ENCODE measurements at places on chromosomes 1 and 21.

- DNase-seq = no peak
These were observed 102.8 kb downstream of the DNM3 start for GRCh38 chr1:171943973-171944561.

DNA sequence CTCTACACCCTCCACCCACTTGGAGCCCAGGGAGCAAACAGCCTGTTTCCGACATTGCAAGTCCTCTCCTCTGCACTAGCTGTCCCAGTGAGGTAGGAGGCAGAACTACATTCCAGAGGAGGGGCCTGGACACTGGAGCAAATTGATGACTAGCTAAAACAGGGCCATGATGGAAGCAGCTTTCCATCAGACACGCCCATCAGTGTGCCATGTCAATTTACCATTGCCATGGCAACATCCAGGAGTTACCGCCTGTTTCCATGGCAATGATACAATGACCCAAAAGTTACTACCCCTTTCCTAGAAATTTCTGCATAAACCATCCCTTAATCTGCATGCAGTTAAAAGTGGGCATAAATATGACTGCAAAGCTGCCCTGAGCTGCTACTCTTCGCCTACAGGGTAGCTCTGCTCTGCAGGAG, 647.1 kb downstream of the PTPRU start:
- no peak for DNase-seq

- DNase-seq = no peak
These were observed 17.5 kb downstream of the SLC19A1 start for GRCh38 chr21:45524756-45525152.

GRCh38 chr1:12415038-12415466, 185.2 kb downstream of the VPS13D start:
- DNase-seq = no peak

- DNase-seq = no peak
These were observed 519.6 kb upstream of the DEPDC1 start for GRCh38 chr1:69016468-69016867.

DNA sequence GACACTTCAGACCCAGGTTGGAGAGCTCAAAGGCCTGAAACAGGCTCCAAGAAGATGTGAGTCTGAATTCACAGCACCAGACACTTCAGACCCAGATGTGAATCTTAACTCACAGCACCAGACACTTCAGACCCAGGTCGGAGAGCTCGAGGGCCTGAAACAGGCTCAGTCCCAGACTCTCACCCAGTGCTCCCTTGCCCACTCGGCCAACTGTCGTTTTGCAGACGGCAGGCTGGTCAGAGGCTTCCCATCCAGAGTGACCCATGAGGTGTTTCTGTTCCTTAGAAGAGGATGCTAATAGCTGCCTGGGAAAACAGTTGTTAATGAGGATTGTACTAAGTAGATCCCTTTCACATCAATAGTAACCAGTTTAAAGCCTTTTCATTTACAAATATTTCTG, 88.4 kb downstream of the ADARB1 start:
- DNase-seq = no peak

DNA sequence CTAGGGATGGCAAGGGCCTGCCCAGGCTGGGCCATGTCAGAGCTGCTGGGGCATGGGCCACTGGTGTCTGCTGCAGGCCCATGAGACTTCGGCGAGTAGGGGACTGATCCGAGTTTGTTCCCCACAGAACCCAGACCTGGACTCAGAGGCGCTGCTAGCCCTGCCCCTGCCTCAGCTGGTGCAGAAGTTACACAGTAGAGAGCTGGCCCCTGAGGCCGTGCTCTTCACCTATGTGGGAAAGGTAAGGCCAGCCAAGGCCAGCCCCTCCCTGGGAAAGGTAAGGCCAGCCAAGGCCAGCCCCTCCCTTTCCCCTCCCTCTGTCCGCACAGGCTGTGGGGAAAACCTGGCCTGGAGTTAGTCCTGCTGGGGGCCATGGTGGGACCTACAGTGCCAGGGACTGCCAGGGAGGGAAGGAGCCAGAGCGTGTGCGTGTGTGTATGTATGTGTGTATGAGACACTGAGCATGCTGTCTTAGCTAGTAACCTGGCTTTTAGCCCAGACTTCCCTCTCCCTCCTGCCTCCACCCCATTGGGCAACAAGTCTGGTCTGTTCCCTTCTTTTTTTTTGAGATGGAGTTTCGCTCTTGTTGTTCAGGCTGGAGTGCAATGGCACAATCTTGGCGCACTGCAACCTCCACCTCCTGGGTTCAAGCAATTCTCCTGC, 8.0 kb downstream of the FAAH start:
- peak; percentile 44 for DNase-seq

DNA sequence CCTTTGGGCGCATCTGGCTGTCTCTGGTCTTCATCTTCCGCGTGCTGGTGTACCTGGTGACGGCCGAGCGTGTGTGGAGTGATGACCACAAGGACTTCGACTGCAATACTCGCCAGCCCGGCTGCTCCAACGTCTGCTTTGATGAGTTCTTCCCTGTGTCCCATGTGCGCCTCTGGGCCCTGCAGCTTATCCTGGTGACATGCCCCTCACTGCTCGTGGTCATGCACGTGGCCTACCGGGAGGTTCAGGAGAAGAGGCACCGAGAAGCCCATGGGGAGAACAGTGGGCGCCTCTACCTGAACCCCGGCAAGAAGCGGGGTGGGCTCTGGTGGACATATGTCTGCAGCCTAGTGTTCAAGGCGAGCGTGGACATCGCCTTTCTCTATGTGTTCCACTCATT, 2.2 kb upstream of the GJB4 start:
- DNase-seq = no peak

- DNase-seq = peak; percentile 71
These were observed 86.1 kb downstream of the FASLG start for GRCh38 chr1:172745014-172745413.

GRCh38 chr1:47849591-47850261, 147.5 kb downstream of the TRABD2B start:
- DNase-seq = no peak

GRCh38 chr1:159187647-159188374, 16.4 kb downstream of the CADM3 start:
- no peak for DNase-seq

GRCh38 chr1:44361478-44361877, 6.4 kb upstream of the ERI3 start:
- no peak for DNase-seq

DNA sequence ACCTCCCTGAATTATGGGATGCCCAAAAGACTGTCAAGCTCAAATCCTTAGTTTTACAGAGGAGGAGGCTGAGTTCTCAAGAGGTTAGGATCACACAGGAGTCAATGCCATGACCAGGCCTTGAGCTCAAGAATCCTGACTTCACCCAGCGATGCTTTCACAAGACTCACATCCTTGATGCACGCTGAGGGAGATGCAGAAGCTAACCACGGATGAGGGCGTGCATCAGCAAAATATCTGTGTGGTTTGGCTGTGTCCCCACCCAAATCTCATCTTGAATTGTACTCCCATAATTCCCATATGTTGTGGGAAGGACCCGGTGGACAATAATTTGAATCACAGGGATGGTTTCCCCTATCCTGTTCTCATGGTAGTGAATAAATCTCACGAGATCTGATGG, 133.2 kb downstream of the KCNJ6 start:
- no peak for DNase-seq

- DNase-seq = no peak
These were observed 150.8 kb upstream of the PTGFR start for GRCh38 chr1:78340006-78340405.

- DNase-seq = no peak
These were observed 16.3 kb downstream of the CRB1 start for GRCh38 chr1:197284325-197284724.

DNA sequence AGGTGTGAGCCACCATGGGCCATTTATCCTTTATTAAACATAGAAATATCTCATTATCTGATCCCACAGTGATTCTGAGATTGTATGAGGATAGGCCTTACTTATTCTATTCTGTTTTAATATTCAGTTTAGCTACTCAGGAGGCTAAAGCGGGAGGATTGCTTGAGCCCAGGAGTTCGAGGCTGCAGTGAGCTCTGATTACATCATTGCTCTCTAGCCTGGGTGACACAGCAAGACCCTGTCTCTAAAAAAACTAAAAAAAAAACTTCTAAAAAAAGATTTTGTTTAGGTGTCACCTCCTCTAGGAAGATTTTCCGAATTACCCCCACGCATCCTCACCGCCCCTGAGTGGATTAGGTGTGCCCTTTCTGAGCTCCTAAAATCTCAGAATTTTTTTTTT, 14.3 kb upstream of the HNRNPU start:
- DNase-seq = no peak

GRCh38 chr1:119895102-119895501, 1.2 kb downstream of the ADAM30 start:
- DNase-seq = no peak

- no peak for DNase-seq
These were observed 133.4 kb downstream of the SYT2 start for GRCh38 chr1:202576816-202577215.

DNA sequence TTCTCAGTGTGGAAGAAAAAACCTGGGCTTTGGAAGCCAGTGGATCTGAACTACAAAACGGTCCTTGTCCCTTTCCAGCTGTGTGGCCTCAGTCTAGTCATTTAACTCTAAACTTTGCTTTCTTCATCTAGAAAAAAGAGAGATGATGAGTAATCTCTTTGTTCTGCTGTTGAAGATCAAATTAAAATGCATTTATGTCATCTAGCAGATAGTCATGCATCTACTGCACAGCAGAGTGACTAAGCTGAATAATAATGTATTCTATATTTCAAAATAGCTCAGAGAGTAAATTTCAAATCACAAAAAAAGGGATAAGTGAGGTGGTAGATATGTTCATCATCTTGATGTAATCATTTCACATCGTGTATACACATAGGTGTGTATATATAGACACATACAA, 473.2 kb downstream of the DSCAM start:
- DNase-seq = no peak

GRCh38 chr1:36304521-36304920, 1.6 kb upstream of the SH3D21 start:
- no peak for DNase-seq

DNA sequence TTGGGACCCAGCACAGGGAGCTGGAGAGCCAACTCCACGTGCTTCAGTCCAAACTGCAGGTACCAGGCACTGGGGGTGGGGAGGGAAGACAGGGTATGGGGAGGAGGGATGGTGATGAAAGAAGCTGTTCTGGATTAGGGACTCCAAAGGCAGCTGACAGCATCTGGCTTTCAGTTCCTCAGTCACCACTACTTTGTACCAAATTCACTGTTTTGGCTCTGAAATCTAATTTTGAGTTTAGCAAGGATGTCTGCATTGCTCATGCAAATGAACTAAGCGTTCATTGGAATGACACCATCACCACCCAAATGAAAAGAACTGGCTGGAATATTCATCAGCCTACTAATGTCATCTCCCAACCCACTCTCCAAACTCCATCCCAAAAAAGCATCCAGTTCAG, 8.7 kb downstream of the C1orf74 start:
- no peak for DNase-seq

DNA sequence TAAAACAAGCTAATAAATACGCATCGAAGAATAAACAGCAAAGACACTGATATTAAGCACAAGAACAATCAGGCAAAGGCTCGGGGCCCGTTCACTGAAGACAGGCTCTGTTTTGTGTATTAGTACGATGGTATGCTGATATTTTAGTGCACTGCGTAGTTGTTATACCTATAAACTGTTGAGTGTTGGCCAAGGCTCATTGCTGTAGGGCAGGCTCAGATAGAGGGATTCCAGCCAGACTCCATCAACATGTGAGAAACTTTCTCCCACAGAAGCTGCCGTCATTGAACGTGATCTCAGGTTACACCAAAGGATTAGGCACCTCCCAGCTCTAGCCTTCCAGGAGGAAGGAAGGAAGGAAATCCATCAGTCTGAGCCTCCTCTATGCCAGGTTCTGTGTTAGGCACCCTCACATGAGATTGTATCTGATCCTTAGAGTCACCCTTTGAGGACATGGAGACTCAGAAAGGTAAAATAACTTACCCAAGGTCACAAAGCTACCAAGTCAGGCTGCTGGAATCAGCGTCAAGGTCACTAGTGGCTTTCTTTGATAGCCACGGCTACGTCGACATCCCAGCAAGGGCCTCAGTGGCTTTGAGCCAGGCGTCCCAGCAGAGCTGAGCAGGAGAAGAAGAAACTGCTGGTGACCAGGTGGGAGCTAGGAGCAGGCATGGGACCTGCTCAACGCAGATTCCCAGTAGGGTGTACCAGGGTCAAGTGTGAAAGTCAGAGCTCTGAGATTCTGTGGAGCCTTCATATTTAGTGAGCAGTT, 14.8 kb downstream of the BCAR3 start:
- DNase-seq = no peak
